Vagina (tissue), 2 donors: ENCODE measurements at places on chromosomes 4 and X. TPM values are rescaled to one million over a fixed set of nuclear protein-coding genes. Genes with fewer than 3 reads are reported as not detected.

- DNase-seq = no peak
- no peaks in the 10 kb centered on the region for H3K27me3 ChIP-seq
Observed at GRCh38 chr4:112421911-112422310, 94.1 kb downstream of the NEUROG2 start.

GRCh38 chr4:55500072-55500471, 46.6 kb downstream of the CLOCK start:
- H3K4me3 ChIP-seq = no peak overlapping the region
- no peaks in the 10 kb centered on the region for H3K4me1 ChIP-seq
- peaks cover 1% of the 10 kb centered on the region for H3K36me3 ChIP-seq
- no peak for DNase-seq
- no peaks in the 10 kb centered on the region for H3K27me3 ChIP-seq

DNA sequence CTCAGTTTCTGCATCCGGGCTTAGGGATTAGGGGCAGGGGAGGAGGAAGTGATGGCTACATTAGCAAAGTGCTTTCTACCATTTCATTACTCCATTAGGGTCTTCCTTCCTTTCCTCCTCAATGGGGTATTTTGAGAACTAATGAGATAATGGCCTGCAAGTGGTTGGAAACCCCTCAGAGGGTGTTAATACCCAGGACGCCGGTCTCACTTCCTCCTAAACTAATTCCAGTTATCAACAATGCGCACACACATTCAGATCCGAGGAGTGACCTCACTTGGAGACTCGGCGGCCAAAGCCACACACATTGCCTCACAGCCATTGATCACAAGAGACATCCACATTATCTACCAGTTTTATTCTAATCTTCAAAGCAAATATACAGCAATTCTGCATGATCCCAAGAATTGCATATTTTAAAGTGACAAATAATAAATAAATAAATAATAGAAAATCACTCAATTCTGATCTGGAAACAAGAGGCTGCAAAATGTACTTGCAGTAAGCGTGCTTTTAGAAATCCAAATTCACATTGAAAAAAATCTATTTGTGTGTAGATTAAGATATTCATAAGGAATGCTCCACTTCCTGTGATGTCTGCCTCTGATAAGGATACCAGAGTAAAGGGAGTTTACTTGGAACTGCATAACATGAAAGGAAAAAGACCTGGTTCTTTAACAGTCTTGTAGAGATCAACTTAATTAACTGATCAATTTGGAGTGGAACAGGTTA, 329.1 kb downstream of the FBXW7 start:
- H3K27me3 ChIP-seq = no peaks in the 10 kb centered on the region
- no peak for DNase-seq
- no peaks in the 10 kb centered on the region for H3K4me1 ChIP-seq
- H3K27ac ChIP-seq = no peak overlapping the region
- H3K36me3 ChIP-seq = no peaks in the 10 kb centered on the region

DNA sequence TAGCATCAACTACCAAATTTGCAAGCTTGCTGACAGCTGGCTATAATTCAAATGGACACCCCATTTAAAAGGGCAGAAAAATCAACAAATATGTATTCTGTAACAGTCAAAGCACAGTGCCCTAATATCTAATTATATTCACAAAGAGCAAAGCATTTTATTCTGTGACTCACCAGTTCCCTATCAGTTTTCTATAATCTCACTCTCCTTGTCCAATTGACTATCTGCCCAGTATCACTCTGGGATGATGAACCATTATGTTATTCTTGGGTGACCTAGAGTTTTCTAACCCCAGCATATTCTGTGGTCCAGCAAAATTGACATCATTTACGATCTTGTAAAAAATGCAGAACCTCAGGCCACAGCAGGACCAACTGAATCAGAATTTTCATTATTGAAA, 82.0 kb upstream of the FREM3 start:
- no peaks in the 10 kb centered on the region for H3K36me3 ChIP-seq
- H3K27me3 ChIP-seq = no peaks in the 10 kb centered on the region
- no peak for DNase-seq

DNA sequence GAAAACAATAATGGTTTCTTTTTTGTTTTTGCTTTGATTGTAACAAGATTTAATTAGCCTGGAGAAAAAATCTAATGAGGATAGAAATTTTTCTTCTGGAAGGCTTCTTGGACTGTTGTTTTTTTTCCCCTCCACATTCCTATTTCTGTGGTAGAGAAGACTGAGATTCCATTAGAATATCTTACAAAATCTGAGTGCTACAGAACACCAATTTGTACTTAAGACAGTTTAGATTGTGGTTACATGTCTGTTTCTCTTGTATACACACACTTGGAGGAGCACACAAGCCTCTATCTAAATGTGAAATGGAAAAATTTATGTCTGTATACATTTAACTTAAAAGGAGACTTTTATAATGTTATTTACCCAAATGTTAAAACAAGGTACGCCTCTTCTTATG, 176.9 kb upstream of the ARSJ start:
- DNase-seq = no peak
- H3K36me3 ChIP-seq = no peaks in the 10 kb centered on the region
- H3K4me1 ChIP-seq = no peaks in the 10 kb centered on the region
- no peaks in the 10 kb centered on the region for H3K27me3 ChIP-seq
- no peak overlapping the region for H3K27ac ChIP-seq

DNA sequence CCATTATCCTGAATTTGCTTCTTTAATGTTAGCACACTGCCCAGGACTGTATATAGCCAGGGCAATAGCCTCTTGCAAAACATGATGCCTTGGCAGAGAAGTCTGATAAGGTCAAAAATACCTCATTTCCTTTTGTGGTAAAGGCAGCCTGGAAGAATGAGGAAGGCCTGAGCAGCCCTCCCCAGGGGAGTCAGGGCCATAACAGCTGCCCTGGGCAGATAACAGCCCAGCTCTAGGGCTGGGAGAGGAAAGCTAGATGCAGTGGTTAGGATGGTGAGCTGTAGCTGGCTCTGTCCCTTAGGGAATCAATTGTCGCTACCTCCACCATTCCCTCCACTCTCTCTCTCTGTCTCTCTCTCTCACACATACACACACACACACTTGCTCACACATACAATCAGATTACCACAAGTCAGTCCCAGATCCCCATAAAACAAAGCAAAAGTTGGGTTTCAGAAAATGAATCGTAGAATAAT, 29.2 kb downstream of the EFHC2 start:
- H3K36me3 ChIP-seq = no peaks in the 10 kb centered on the region
- no peaks in the 10 kb centered on the region for H3K4me1 ChIP-seq

- no peaks in the 10 kb centered on the region for H3K4me1 ChIP-seq
- H3K27ac ChIP-seq = no peak overlapping the region
- H3K36me3 ChIP-seq = no peaks in the 10 kb centered on the region
- no peaks in the 10 kb centered on the region for H3K27me3 ChIP-seq
- H3K4me3 ChIP-seq = no peak overlapping the region
Observed at GRCh38 chrX:23811656-23812055, 28.7 kb downstream of the SAT1 start.

GRCh38 chrX:7112071-7112470, 35.4 kb upstream of the STS start:
- H3K27ac ChIP-seq = no peak overlapping the region
- H3K27me3 ChIP-seq = no peaks in the 10 kb centered on the region
- H3K4me1 ChIP-seq = peaks cover 34% of the 10 kb centered on the region
- H3K4me3 ChIP-seq = no peak overlapping the region
- no peaks in the 10 kb centered on the region for H3K36me3 ChIP-seq

GRCh38 chr4:133137571-133137970, 11.5 kb upstream of the PCDH10 start:
- no peak overlapping the region for H3K27ac ChIP-seq
- no peaks in the 10 kb centered on the region for H3K27me3 ChIP-seq
- H3K4me3 ChIP-seq = no peak overlapping the region
- no peaks in the 10 kb centered on the region for H3K4me1 ChIP-seq
- no peak for DNase-seq
- H3K36me3 ChIP-seq = no peaks in the 10 kb centered on the region

GRCh38 chr4:183321079-183321478, 1.0 kb upstream of the CLDN22 start:
- H3K4me3 ChIP-seq = no peak overlapping the region
- no peak overlapping the region for H3K27ac ChIP-seq
- H3K27me3 ChIP-seq = no peaks in the 10 kb centered on the region
- no peaks in the 10 kb centered on the region for H3K36me3 ChIP-seq
- H3K4me1 ChIP-seq = no peaks in the 10 kb centered on the region
- no peak for DNase-seq

- H3K4me3 ChIP-seq = no peak overlapping the region
- no peaks in the 10 kb centered on the region for H3K4me1 ChIP-seq
- H3K27ac ChIP-seq = no peak overlapping the region
- DNase-seq = no peak
- no peaks in the 10 kb centered on the region for H3K27me3 ChIP-seq
Observed at GRCh38 chrX:123330229-123330942, 146.3 kb downstream of the GRIA3 start.

DNA sequence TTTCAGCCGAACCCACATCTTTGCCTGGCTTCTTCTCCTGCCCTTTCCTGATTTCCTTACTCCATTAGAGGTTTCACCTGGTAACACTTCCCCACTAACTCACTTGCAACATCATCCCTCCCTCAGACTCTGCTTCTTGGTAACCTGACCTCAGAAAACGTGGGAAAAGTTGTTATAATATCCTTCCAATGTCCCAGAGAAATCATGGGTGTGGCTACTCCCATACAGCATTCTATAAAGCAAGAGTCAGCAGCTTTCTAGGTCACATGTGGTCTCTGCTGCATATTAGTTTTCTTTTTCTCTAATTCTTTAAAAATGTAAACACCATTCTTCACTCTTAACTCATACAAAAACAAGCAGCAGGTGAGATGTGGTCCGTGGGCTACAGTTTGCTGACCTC, 283.1 kb upstream of the MAOA start:
- no peak overlapping the region for H3K4me3 ChIP-seq
- no peaks in the 10 kb centered on the region for H3K36me3 ChIP-seq
- no peak for DNase-seq
- no peaks in the 10 kb centered on the region for H3K27me3 ChIP-seq

- H3K36me3 ChIP-seq = no peaks in the 10 kb centered on the region
- H3K27me3 ChIP-seq = no peaks in the 10 kb centered on the region
- no peaks in the 10 kb centered on the region for H3K4me1 ChIP-seq
- H3K4me3 ChIP-seq = no peak overlapping the region
- no peak overlapping the region for H3K27ac ChIP-seq
- DNase-seq = no peak
Observed at GRCh38 chr4:175824076-175824475, 12.0 kb upstream of the GPM6A start.

- no peak overlapping the region for H3K4me3 ChIP-seq
- H3K4me1 ChIP-seq = no peaks in the 10 kb centered on the region
- no peak overlapping the region for H3K27ac ChIP-seq
Observed at GRCh38 chr4:40040908-40041307, 15.7 kb upstream of the N4BP2 start.

DNA sequence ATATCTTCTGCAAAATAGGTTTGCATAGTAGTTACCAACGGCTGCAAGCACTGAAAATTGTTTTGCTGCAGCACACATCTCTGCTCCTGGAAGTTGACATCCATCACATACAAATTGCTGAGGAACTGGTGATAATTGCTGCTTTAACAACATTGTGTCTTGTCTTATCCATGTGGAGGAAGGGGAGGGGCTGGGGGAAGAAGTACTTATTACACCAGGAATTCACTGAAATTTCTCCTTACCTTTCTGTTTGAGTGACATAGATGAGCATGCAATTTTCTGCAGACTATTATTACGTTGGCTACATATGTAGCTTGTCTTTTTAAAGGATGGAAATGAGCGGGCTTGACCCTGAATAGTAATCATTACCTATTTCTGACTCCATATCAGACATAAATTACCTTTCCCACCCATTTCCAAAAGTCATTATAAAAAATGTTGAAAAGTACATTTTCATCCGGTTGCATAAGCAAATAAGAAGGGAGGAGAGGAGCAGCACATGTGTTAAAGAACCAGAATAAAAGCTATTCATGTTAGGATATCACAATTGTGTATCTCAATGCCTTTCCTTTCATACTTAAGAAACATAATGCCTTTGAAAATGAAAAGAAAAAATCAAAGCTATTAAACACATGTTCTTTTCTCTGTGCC, 1905.6 kb downstream of the PCDH7 start:
- H3K4me1 ChIP-seq = no peaks in the 10 kb centered on the region
- H3K27me3 ChIP-seq = no peaks in the 10 kb centered on the region
- no peaks in the 10 kb centered on the region for H3K36me3 ChIP-seq
- DNase-seq = no peak
- H3K27ac ChIP-seq = no peak overlapping the region

GRCh38 chrX:107773206-107773605, 2.4 kb downstream of the TSC22D3 start:
- H3K36me3 ChIP-seq = no peaks in the 10 kb centered on the region
- peak; percentile 64 for DNase-seq
- no peak overlapping the region for H3K4me3 ChIP-seq
- no peaks in the 10 kb centered on the region for H3K27me3 ChIP-seq
- H3K4me1 ChIP-seq = peaks cover 10% of the 10 kb centered on the region

- no peak overlapping the region for H3K4me3 ChIP-seq
- no peaks in the 10 kb centered on the region for H3K4me1 ChIP-seq
- no peak for DNase-seq
- no peak overlapping the region for H3K27ac ChIP-seq
- no peaks in the 10 kb centered on the region for H3K27me3 ChIP-seq
Observed at GRCh38 chr4:80305466-80305865, 30.1 kb upstream of the CFAP299 start.

DNA sequence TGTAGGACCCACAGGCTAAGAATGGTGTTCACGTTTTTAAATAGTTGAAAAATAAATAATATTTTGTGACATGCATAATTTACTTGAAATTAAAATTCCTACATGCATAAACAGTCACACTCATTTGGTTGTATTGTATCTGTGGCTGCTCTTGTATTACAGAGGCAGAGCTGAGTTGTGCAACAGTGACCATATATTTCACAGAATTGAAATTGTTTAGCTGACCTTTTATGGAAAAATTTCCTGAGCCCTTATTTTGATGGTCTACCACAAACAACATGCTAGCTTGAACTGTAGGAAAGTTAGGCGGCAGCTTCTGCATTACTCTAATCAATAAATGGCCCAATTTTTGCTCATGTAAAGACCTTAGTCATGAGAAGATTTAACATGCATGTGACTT, 633.4 kb upstream of the AADAT start:
- H3K4me1 ChIP-seq = no peaks in the 10 kb centered on the region
- no peak overlapping the region for H3K27ac ChIP-seq
- H3K4me3 ChIP-seq = no peak overlapping the region
- DNase-seq = no peak
- no peaks in the 10 kb centered on the region for H3K36me3 ChIP-seq

GRCh38 chr4:6252051-6252450, 17.6 kb upstream of the WFS1 start:
- H3K27me3 ChIP-seq = no peaks in the 10 kb centered on the region
- no peak overlapping the region for H3K4me3 ChIP-seq
- H3K4me1 ChIP-seq = no peaks in the 10 kb centered on the region
- no peak for DNase-seq
- H3K36me3 ChIP-seq = no peaks in the 10 kb centered on the region

- H3K27me3 ChIP-seq = no peaks in the 10 kb centered on the region
- no peak overlapping the region for H3K27ac ChIP-seq
- H3K36me3 ChIP-seq = no peaks in the 10 kb centered on the region
- H3K4me3 ChIP-seq = no peak overlapping the region
- DNase-seq = no peak
Observed at GRCh38 chr4:3372933-3373465, 68.8 kb upstream of the HGFAC start.

The GATA1 gene
- total RNA-seq = 1.2 TPM

The CT47A1 gene
- total RNA-seq = not detected

The SHROOM4 gene
- total RNA-seq = 10.1 TPM

The GABRG1 gene
- not detected for total RNA-seq

The SMIM31 gene
- not detected for total RNA-seq

The EPHA5 gene
- 1.2 TPM for total RNA-seq

The SCRG1 gene
- total RNA-seq = 0.49 TPM

The MBNL3 gene
- total RNA-seq = 10.1 TPM

The RBMXL3 gene
- not detected for total RNA-seq

The THOC2 gene
- total RNA-seq = 86.7 TPM
